ENCODE measurements at places on chromosomes 11 and 22. TPM values are rescaled to one million over a fixed set of nuclear protein-coding genes. Genes with fewer than 3 reads are reported as not detected.

DNA sequence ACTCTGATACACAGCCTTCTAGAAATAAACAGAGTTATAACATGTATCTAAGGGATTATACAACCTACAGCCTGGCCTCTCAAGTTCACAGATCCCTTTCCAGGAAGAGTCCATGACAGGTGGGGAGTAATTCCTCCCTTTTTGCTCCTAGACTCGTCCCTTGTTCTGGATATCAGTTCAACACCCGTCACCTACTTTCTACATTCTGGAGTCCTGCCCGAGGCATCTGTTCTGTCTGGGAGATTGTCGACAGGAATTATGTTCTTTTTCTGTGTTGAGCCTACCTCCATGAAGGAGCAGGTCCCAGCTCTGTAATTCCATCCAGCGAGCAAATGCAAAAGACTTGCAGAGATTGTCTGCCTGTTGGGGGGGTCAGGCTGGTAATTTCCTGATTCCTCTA lies 224.6 kb upstream of the NTM start:
- DNase-seq: no peak

DNA sequence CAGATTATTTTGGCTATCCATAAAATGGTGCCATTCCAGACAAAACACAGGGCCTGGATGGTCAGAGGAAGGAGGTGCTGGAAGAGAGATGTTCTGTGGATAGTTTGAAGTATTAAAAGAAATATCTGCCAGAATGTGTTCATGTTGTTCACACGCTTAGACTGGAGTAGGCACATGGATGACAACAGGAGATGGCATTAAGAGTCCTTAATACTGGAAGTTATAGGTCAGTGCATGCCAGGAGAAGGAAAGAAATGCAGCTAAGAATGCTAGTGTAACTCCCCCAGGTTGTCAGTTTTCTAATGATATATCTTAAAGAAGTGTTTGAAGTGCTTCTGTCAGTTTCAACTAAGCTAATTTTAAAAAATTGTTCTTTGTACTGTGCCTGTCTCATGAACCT lies 20.2 kb downstream of the KREMEN1 start:
- DNase-seq: no peak

The BCO2 gene
- polyA plus RNA-seq: 2.6 TPM

DNA sequence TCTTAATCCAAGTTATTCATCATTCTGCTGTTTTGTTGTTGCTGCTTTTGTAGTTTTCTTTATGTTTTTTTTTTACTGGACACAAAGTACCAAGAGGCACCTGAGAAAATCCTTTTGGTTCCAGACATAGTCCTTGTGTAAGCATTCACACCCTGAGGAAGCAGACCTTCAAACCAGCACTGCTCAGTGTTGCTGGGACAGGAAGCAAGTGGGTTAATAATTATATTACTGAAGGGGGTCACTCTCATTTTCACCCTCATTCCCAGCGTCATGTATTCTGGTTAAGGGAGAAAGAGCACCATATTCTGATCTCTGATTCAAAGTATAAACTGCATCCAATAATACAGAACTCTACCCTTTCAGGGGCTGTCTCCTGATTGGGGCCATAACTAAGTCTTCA lies 5.9 kb upstream of the ALKBH3 start:
- no peak for DNase-seq

The TPCN2 gene
- 14.2 TPM for polyA plus RNA-seq

DNA sequence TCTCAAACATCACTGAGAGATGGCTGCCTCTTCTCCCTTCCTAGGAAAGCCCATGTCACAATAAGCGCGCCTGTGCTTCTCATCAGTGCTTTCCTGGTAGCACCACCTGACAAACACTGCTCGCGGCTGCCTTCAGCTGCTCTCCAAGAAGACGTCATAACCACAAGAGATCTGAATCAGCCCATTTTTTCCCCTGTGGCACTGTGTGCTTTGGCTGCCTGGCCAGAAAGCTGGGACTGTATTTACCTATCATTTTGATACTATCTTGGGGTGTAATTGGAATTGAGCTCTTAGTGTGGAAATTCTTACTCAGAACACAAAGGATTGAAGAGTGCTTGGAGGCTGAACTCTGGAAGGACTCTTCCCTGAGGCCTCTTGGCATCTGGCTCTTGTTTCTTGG lies 50.3 kb upstream of the EHF start:
- DNase-seq: no peak

DNA sequence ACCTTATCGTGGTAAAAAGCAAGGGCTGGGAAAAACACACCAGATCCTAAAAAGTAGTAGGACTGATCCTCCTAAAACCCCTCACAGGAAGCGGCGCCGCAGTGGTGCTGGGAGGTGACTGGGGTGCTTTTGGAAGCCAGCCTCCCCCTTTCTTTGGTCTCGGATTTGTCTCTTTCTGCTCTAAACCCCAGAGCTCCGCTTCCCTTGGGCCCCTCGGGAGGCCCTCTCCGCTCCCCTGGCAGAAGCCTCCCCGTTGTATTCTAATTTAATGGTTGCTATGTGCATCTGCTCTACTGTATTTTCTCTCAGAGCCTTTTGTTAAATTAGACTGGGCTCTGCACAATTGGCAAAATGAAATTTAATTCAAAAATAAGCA lies 587.7 kb downstream of the OPCML start:
- DNase-seq: no peak

DNA sequence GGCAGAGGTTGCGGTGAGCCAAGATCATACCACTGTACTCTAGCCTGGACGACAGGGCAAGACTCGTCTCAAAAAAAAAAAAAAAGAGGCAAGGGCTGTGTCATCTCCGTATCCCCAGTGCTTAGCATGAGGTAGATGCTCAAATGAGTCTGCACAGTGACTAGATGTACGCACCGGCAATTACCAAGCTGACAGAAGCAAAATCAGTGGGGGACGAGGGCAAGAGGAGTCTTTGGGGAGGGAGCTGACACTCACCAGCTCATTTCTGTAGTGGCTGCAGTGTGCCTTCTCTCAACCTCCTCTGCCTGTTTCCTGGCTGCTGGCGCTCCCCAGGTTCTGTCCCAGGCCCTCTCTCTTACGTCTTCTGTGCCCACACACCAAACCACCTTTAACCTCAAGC lies 69.9 kb downstream of the PACSIN2 start:
- no peak for DNase-seq

The KLHL35 gene
- 0.45 TPM for polyA plus RNA-seq

DNA sequence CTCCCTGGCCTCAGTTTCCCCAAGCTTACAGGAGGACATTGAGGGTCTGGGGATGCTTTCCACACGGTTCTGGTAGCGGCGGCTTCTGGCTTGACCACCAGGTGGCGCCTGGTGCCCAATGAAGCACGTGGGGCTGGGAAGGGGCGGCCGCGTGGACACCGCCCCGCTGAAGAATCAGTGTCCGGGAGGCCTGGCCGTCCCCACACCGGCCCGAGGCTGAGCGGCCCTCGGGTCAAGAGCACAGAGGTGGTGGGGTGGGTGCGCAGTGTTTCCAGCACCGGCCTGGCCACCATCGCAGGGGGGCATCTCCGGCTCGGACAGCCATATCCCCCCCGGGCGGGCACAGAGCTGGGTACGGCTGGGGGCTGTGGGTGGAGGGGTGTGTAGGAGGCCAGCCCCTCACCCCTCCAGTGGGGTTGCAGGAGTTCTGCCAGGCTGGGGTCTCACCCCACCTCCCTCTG lies 27.8 kb upstream of the PPARA start:
- DNase-seq: no peak

DNA sequence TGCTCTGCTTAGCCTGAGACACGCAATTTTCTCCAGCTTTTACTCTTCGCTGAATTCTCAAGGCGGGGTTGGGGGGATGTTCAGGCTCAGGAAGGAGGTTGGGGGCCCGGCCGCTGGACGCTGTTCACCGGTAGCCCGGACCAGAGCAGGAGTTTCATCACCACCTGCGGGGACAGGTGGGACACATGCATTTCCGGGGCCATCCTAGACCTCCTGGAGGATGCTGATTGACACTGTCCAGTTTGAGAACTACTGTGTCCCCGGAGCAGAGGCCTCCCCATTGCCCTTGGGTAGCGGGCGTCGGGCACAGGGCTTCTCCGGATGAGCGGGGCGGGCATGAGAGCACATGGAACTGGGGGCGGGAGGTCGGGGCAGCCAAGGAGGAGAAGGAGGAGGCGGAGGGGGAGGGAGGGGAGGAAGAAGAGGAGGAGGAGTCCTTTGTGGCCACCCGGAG lies 144.0 kb upstream of the GRK3 start:
- no peak for DNase-seq

The OR52H1 gene
- not detected for polyA plus RNA-seq

DNA sequence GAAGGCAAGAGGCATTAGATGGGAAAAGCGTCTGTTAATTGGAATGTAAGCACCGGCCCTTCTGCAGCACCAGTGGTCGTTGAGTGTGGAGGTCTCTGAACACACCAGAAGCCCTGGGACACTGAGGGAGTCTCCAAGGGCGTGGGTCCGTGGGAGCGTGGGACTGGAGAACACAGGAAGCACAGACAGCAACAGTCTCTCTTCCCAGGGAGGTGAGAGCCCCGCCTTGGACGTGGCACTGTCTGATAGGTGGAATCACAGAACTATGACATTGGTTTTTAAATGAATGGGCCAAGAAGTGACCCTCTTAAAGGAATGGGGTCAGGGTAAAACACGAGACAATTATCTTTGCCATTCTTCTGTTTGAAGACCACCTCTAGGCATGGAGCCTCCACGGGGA lies 28.1 kb upstream of the BID start:
- no peak for DNase-seq

GRCh38 chr11:6251120-6251733 lies 8.4 kb upstream of the CCKBR start:
- DNase-seq: no peak

The PYGM gene
- polyA plus RNA-seq: 2.6 TPM

- DNase-seq: no peak
Observed at GRCh38 chr22:28030473-28030872, 111.4 kb upstream of the PITPNB start.

DNA sequence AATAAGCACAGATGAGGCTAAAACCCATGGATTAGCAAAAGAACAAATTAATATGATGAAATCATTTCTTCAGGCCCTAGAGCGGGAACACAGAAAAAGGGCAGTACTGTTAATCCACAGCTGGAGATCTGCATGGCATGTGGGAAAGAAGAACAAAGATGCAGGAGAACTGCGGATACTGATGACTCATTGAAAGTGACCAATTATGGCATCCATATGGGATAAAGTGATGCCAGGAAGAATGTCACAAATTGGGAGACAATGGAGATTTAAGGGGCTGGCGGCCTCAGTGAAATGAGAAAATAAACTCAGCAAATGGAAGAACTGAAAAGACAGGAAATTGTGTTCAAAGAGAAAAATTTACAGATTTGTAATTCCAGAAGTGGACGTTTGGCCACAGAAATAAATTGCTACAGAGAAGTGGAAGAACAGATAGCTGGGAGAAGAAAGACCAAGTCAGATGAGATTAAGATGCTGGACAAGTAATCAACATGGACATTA lies 39.4 kb downstream of the SIK3 start:
- no peak for DNase-seq

DNA sequence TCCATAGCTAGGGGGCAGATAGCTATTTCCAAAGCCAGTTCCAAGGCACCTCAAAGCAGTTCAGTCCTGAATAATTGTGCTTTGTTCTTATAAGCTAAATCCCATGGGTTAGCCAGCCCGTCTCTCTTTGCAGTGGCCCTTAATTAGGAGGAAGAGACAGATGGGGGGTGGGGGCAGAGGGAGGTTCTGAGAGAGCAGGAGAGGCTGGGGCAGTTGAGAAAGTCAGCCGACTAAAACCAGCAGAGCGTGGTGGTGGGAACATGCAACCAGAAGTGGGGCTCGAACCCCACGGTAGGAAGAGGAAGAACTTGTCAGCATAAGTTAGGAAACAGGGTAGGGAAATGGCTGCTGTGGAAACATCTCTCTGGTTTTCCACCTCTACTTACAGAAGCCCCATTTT lies 10.9 kb upstream of the SCN4B start:
- DNase-seq: no peak

DNA sequence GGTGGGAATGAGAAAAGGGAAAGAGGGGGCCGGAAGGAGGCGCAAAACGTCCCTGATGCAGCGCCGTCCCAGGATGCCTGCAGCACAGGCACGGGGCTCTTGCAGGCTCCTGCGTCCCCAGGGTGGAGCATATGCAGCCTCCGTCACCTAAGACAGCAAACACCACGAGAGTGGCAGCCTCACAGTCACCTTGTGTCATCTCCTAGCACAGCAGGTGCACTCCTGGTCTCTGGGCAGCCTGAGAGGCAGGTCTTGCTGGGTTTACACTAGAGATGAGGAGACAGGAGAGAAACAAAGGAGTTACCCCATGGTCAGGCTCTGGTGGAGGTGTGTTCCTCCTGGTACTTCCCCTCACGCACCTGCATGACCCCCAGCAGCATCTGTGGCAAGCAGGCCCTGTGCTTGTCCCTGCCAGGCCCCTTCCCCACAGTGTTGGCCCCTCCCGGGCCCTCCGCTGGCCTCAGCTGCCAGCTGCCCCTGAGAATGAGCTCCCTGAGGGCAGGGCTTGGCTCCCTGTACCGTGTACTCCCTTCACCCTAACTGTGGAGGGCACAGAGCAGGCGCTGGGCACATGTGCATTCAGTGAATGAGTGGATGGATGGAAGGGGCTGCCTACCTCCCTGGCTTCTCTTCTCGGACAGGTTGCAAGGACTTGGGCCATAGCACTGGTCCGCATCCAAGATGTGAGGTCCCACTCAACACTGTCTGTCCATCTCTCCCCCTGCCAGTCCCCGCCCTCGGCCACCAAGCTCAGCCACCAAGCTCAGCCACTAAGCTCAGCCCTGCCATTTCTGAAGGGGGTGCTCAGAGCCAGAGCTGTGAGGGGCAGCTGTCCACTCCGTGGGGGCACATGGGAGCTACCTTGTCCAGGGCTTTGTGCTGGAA lies 988.6 kb downstream of the BRD1 start:
- DNase-seq: no peak

The PDE2A gene
- polyA plus RNA-seq: 16.0 TPM

DNA sequence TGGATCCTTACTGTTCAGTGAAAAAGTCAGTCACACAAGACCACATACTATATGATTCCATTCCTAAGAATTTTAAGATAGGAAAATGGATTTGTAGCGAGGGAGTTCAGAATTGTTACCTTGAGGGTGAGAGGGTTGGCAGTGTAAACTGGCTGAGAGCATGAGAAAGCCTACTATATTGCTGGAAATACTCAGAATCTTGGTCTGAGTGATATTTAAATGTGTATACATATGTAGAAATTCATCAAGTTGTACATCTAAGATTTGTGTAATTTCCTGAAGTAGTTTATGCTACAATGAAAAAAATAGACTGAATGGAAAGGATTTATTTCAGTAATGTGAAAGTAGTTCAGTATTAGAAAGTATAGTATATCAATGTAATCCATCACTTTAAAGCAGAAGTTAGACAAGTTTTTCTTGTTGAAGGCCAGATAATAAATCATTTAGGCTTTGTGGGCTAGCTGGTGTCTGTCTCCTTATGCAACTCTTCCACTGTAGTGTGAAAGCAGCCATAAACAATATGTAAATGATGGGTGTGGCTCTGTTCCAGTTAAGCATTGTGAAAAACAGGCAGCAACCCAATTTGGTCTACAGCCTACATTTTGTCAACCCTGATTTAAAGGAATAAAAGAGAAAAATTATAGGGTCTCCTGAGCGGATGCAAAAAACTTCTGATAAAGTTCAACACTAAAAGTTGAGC lies 127.2 kb upstream of the THY1 start:
- DNase-seq: peak; percentile 37

Measured in right renal cortex interstitium (tissue), 3 donors.